AG08395 (cell line): ENCODE measurements at places on chromosomes 2 and 18.
A peak's percentile ranks its signal among the peaks of the same experiment; 100 is the strongest.

DNA sequence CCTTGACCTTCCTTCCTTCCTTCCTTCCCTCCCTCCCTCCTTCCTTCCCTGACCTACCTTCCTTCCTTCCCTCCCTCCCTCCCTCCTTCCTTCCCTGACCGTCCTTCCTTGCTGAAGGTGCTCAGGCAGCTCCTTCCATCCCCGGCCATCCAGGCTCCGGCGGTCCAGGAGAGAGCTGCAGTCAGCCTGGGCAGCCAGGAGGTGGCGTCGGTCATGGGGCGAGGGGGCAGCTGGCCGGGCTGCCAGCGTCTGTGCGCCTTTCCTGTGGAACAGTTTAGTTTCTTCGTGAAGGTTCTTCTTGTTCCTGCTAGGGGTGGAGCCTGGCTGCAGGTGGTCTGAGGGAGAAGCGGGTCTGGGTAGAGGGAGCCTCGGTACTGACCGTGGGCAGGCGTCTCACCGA is 15.7 kb downstream of the GPR35 start:
- DNase-seq: peak; percentile 74

GRCh38 chr2:10030311-10030736 is 13.0 kb upstream of the KLF11 start:
- DNase-seq: no peak

GRCh38 chr2:149383340-149383739 is 53.0 kb downstream of the LYPD6 start:
- peak; percentile 81 for DNase-seq

- DNase-seq: no peak
These were observed 114.3 kb downstream of the C1D start for GRCh38 chr2:67948506-67948905.

GRCh38 chr2:15058721-15059157 is 426.2 kb downstream of the LRATD1 start:
- DNase-seq: no peak

DNA sequence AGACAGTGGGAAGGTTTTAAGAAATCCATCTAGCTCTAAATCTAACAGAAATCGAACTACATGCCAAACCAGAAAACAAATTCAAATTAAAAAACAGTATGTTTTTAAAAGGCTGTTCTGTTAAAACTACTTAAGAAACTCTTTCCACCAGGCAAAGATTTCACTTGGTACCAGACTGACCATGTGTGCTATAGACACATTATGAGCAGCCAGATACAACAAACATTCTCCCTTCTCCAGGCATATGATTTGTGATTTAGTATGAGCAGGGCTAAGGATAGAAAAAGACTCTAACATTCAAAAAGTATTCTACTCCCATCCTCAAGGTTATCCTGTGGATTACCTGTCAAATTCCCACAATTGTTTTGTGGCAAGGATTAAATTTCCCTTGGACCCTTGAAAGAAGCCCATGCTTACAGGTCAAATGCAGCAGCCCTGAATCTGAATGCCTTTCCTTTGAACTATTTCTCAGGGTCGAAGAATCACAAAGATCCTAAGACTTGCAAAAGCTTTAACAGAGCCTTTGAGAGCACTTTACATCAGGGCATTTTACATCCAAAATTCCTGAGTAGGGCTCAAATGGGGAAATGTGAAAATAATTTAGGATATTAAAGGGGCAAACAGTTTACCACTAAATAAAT is 42.5 kb upstream of the TTC32 start:
- DNase-seq: no peak

GRCh38 chr2:207655000-207655399 is 29.8 kb upstream of the METTL21A start:
- DNase-seq: peak; percentile 11

- DNase-seq: no peak
These were observed 43.6 kb downstream of the ODC1 start for GRCh38 chr2:10404324-10405143.

DNA sequence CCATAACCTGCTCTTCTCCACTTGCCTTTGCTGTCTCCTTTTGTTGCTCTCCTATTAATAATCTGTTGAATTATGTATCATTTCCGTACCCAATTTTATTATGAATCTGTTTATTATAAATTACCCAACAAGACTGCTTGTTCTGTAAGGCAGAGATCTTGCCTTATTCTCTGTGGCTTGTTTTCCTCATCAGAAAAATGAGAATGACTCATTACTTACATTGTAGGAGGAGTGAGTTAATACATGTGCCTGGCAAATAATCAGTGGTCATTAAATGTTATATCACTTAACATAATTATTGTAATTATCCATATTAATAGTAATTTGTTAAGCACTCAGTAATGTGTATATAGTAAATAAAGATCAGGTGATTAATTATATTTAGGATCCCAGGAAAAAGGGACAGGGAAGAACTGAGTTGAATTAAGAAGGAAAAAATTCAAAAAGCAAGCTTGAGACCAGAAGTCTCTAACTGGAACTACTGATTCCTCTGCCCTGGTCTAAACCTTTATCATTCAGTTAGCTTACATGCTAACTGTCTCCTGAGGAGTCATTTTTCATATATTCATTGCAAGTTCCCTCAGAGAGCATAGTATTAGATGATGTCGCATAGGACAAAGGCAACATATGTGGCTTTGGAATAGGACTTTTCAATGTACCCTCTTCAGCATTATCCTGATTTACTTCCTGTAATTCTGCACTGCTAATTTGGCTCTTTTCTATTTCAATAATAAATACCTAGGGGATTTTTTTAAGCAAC is 335.7 kb downstream of the GALNT13 start:
- no peak for DNase-seq

DNA sequence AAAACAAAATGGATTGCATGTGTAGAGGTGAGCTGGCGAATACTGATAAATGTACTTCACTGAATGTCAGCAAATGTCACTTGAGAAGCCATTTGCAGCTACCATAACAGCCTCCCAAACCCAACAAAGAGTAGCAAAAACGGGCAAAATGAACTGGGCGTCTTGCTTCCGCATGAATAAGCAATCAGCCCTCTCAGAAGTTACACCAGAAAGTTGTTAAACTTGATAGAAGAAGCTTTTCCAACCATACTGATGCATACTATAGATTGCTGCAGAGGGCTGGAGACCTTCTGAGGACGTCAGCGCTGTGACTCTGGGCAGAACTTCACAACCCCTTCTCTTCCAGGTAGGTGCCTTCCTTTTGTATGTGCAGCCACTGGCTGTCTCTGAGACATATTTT is 18.7 kb upstream of the SIX3 start:
- DNase-seq: no peak

GRCh38 chr18:46720521-46720920 is 36.3 kb downstream of the ST8SIA5 start:
- DNase-seq: no peak

GRCh38 chr2:144437636-144438035 is 82.3 kb downstream of the ZEB2 start:
- no peak for DNase-seq

DNA sequence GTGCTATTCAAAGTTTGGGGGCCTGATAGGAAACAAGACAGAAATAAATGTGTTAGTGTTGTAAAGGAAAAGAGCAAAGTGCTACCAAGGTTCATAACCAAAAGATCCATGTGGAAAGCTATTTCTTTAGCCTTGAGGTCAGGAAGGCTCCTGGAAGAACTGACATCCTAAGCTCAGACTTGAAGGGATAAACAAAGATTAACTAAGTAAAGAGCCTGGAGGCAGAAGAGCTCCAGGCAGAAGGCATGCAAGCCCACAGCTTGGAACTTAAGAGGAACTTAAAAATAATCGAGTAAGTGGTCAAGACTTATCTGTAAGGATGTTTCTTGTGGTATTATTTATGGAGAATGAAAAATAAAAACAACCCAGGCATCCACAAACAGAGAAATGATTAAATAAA is 245.0 kb upstream of the MGAT5 start:
- DNase-seq: no peak

DNA sequence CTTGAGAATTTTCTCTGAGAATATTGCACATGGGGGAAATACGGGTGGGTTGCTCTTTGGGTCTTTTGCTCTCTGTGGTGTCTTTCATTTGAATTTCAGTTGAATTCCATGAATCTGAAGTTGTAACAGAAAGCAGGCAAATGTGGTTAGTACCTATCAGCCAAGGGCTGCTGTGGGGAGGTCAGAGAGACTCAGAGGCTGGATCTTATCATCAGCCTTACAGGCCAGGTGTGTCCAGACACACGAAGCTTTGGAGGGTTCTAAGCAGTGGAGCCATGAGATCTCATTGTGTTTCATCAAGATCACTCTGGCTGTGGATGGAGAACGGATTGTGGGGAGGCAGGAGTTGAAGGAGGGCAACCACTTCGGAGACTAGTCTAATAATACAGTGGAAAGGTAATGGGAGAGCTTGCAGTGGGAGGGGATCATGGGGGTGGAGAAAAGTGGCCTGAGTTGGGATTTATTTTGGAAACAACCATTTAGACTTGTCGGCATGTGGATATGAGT is 68.1 kb downstream of the GNAL start:
- DNase-seq: no peak

DNA sequence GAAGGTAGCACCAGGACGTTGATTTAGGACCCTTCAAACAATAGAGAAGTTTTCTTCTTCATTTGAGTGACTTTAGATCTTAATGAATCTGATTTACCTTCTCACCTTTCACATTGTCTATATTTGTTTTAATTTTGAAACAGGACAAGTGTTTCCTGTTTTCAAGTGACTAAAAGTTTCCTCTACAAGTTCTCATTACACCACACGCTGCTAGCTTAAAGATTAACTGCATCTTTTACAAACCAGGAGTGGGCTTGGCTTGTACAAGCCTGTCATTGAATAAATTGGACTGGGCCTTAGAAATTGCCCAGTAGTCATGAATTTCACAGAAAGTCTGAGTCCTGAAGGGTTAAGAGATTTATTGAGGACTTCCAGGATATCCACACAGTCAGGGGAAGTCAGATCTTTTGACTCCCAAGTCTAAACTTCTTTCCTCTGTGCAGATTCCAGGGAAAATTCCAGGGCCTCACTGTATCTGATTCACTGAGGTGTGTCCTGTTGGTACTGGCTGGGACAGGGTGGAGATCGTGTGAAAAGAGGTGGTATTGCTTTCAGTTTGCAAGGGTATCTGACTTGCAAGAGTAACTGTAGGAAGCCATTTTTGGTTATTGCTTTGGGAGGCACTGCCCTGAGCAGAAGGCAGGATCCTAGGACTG is 3.4 kb downstream of the SGPP2 start:
- DNase-seq: no peak

GRCh38 chr2:134021830-134022524 is 231.9 kb upstream of the MGAT5 start:
- no peak for DNase-seq

- no peak for DNase-seq
These were observed 44.3 kb downstream of the ST3GAL5 start for GRCh38 chr2:85844486-85844885.

DNA sequence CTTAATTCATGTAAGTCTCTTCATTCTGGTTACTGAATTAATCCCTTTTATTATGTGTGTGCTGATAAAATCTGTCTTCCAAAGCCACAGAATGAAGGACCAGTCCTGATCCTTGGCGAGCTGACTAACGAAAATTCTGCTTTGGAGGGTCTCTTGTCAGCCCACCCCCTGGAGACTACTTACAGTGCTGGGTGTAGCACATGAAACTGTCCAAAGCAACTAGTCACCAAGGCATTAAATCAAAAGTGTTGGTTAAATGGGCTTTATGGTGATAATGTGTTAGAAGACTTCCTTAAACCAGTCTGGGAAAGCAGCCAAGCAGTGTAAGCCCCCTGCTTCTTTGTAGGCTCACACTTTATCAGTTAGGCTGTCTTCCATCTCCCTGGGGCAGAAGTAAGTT is 420.2 kb downstream of the SUCLG1 start:
- DNase-seq: no peak
